Right ventricle myocardium inferior (tissue), 1 donor: ENCODE measurements at places on chromosomes 13 and 19.

DNA sequence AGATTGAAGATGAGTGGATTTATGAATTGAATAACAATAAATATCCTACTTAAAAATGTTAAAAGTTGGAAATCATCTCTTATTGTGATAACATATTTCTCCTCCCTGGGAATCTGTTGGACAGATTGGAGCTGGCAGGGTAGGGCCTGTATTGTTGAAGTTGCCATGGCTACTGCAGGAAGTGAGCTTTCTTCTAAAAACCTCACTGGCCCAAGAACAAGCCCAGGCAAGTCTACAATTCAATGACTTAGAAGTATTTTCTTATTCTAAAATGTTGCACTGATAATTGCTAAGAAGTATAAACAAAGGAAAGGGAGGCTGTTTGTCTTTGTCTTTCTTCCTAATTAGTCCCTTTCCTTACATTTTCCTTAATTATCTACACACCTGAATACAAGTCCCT, 112.1 kb downstream of the DLEU7 start:
- no peak for DNase-seq

- DNase-seq, result no peak
These were observed 106.5 kb downstream of the TEX26 start for GRCh38 chr13:31038834-31039552.

DNA sequence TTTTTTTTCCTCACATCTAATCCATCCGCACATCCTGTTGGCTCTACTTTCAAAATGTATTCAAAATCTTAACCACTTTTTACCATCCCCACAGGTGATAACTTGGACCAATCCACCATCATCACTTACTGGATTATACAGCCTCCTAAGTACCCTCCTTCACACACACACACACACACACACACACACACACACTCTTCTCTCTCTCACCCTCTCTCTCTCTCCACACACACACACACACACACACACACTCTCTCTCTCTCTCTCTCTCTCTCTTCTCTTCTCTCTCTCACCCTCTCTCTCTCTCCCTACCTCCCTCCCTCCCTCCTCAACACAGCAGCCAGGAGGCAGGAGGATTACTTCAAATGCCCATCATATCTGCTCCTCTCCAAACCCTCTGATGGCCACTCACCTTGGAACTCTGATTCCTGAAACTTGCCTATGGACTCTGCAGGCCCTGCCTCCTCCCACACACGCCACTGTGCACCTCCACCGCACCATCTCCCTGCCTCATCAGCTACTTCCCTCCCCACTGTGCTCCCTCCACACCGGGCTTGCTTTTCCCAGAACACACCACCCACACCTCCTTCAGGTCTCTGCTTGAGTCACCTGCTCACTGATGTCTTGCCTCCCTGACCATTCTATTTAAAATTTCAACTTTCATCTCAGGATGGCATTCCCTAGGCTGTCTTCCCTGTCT, 39.7 kb downstream of the RCBTB2 start:
- no peak for DNase-seq

DNA sequence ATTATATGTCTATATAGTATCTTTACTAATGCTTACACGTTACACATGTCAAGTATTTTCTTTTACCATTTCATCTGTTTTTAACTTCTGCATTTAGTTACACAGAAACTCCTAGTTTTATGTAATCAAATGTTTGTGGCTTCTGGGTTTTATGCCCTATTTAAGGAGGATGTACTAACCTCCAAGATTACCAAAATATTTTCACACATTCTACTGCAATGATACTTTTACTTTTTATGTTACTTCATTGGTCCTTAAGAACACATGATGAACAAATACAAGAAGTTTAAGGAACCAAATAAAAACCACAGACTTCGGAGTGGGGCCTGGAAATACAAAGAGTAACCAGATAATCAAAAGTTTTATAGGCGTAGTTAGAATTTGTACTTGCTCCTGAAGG, 37.2 kb downstream of the ZC3H13 start:
- DNase-seq, result no peak

DNA sequence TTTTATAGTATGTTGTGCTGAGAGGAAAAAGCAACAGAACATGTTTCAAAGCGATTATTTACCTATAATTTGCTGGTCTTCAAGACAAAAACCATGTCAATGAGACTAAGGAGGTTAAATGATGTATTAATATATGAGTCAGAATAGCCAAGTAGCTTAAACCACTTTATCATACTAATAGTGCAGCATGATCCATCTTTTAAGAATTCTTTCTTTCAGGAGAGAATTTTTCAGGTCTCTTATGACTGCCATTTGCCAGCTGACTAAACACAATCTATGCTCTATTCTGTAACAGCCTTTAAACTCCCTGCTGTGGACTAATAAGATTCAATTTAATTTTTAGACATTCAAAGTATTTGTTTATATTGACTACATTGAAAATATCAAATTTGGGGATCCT, 93.7 kb downstream of the TRPC4 start:
- DNase-seq, result no peak

DNA sequence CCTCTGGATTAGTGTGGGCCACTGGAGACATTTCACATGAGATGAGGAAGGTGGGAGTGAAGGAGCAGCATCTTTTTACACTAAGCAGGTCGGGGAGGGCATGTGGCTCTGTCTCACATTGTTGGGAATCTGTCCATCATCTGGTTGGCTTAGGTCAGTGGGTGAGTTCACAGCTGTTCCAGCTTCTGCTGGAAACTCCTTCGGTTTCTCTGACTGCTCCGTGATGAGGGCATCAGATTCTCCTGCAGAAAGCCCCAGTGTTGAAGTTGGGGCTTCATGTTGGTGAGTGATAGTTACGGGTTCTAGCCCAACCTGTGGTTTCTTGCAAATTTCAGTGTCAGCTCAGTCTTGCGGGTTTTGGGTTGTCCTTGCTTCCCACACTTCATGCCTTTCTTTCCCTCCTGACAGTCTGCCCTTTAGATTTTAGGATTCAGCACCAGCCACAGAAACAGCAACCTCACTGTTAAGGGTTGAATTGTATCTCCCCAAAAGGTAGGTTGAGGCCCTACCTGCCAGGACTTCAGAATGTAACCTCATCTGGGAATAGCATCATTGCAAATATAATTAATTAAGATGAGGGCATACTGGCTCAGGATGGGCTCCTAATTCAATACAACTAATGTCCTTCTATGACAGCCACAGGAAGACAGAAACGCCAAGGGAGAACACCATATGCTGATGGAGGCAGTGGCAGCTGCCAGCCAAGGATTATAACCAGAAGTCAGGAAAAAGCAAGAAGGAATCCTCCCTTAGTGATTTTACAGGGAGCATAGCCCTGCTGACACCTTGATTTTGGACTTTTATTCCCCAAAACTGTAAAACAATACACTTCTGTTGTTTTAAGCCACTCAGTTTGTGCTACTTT, 7.6 kb upstream of the ALOX5AP start:
- DNase-seq, result no peak
